RWPE1 (cell line): ENCODE measurements at places on chromosomes 4 and X.

- no peak for DNase-seq
These were observed 42.9 kb downstream of the SMAD1 start for GRCh38 chr4:145524552-145524951.

GRCh38 chr4:166092797-166093290 lies 219.8 kb downstream of the TLL1 start:
- no peak for DNase-seq

GRCh38 chrX:15853586-15854079 lies 980 bp downstream of the AP1S2 start:
- DNase-seq, result no peak

DNA sequence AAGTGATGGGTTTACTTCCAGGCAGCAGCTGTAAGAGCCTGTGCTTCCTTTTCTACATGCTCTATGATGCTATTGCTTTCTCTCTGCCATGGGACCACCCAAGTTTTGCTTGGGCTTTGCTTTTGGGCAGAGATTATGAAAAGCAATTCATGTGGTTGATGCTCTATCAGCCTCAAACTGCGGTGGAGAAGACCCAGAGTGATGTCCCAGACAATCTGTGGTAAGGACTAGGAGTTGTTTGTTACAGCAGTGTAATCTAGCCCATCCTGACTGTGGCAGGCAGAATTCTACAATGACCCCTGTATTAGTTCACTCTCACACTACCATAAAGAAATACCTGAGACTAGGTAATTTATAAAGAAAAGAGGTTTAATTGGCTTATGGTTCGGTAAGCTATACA lies 9.2 kb upstream of the CYTL1 start:
- DNase-seq, result no peak

GRCh38 chrX:14411326-14411725 lies 118.0 kb upstream of the GLRA2 start:
- DNase-seq, result no peak

- no peak for DNase-seq
These were observed 67.9 kb upstream of the SLC4A4 start for GRCh38 chr4:71270901-71271300.

GRCh38 chr4:38163216-38164006 lies 203.2 kb downstream of the PTTG2 start:
- peak; percentile 45 for DNase-seq
